ENCODE measurements at places on chromosomes 16 and 17. TPM values are rescaled to one million over a fixed set of nuclear protein-coding genes. Genes with fewer than 3 reads are reported as not detected.

GRCh38 chr17:80466188-80466705, 10.2 kb downstream of the NPTX1 start:
- DNase-seq: no peak

DNA sequence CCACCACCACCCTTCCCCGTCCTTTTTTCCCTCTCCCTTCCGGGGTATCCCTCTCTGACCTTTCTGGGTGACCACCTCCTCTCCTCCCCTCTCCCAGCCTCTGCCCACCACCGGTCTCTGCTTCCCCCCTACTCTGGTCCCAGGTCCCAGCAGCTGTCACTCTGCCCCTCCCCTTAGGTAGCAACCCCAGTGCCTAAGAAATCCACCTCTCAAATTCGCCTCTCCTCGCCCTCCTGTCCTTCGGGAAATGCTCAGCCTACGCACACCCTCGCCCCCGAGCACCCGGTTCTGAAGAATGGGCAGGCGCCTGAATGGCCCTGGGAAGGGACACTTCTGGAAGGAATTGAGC, 775 bp upstream of the SP6 start:
- no peak for DNase-seq

DNA sequence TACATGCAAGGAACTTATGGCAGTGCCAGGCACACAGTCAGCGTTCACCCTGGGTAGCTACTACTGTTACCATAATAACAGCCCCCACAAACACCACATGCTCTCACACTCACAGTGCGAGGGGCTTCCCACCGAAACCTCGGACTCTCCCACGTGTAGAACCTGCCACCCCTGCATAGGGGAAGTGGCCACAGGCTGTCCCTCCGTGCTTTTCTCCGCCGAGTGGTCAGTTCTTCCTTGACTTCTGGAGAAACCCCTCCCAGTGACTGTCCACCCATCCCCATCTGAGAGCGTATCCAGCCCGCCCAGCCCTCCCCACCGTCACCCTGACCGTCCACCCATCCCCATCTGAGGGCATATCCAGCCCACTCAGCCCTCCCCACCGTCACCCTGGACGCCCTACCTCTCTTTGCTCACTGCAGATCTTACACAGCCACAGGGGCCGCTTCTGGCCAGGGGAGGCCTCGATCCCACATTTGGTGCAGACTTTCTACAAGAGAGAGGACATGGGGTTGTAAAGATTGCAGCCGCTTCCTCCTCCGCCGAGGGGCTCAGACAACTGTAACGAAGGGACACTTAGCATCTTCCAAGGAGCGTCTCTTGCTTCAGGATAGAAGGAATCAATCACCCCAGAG, 71.1 kb downstream of the RPH3AL start:
- DNase-seq: no peak

GRCh38 chr17:47654991-47655390, 5.3 kb downstream of the KPNB1 start:
- DNase-seq: no peak

GRCh38 chr17:32960815-32961214, 30.8 kb upstream of the SPACA3 start:
- no peak for DNase-seq

GRCh38 chr16:548586-548985, 11.6 kb upstream of the PRR35 start:
- DNase-seq: no peak

- no peak for DNase-seq
Observed at GRCh38 chr17:50122945-50123344, 7.0 kb downstream of the SAMD14 start.

VAT1L gene
- not detected for total RNA-seq

GRCh38 chr16:67396159-67397035, 3.1 kb upstream of the TPPP3 start:
- peak; percentile 89 for DNase-seq

DNA sequence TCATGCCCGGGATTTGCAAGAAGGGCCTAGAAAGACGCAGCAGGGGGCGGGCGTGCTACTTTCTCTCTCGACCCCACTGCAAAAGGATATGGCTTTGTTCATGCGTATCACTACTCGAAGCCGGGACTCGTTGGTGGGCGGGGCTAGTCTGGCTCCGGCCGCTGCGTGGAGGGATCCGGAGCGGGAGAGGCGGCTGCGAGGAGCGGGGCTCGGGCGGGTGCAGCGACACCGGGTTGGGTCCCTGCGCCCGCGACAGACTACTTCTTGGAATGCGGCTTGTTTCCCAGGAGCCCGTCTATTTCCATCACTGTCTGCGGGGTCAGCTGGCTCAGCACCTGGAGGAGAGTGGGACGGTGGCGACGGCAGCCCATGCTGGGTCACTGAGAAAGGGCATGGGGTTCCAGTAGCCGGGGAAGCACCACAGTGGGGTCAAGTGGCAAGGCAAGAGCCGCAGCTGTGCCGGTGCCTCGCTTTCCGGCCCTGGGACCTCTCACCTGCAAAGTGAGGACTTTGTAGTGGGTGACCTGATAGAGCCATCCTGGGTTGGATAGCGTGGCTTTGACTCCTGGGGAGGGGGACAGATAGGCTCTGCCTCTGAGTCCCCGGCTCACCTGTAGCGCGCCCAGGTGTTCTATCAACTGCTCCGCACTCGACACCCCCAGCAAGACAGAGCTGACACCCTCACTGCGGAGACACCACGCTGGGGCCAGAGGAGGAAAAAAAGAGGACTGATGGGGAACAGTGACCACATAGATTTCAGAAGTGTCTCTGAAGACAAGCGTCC, 6.6 kb downstream of the KCNAB3 start:
- peak; percentile 74 for DNase-seq

DNA sequence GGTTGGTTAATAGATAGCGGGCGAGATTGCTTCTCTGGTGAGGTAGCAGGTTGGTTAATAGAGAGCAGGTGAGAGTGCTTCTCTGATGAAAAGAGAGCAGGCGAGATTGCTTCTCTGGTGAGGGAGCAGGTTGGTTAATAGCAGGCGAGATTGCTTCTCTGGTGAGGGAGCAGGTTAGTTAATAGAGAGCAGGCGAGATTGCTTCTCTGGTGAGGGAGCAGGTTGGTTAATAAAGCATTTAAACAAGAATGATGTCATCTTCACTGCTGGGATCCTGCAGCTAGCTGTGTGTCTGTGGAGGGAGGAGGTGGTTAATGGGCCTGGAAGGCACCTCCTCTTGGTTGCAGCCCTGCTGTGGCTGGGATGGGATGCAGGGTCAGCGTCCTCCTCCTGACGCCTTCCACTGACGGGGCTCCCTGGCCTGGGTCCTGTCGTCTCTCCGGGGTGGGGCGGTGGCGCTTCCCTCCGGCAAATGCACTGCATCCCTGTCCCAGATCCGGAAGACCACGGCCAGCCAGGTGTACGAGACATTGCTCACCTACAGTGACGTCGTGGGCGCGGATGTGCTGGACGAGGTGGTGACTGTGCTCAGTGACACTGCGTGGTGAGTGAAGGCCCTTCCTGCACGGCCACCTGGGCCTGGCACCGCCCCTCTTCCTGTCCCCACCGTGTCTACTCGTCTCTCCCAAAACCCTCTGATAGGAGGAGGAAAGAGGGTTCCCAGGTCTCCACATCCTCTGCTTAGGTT, 99.2 kb upstream of the ZNF750 start:
- DNase-seq: no peak

GRCh38 chr16:84992717-84993075, 18.6 kb downstream of the ZDHHC7 start:
- no peak for DNase-seq

- DNase-seq: no peak
Observed at GRCh38 chr17:33459078-33459940, 166.2 kb upstream of the ASIC2 start.
